Occipital lobe (tissue), 3 donors: ENCODE measurements at places on chromosomes 5 and 9. TPM values are rescaled to one million over a fixed set of nuclear protein-coding genes. Genes with fewer than 3 reads are reported as not detected.

DNA sequence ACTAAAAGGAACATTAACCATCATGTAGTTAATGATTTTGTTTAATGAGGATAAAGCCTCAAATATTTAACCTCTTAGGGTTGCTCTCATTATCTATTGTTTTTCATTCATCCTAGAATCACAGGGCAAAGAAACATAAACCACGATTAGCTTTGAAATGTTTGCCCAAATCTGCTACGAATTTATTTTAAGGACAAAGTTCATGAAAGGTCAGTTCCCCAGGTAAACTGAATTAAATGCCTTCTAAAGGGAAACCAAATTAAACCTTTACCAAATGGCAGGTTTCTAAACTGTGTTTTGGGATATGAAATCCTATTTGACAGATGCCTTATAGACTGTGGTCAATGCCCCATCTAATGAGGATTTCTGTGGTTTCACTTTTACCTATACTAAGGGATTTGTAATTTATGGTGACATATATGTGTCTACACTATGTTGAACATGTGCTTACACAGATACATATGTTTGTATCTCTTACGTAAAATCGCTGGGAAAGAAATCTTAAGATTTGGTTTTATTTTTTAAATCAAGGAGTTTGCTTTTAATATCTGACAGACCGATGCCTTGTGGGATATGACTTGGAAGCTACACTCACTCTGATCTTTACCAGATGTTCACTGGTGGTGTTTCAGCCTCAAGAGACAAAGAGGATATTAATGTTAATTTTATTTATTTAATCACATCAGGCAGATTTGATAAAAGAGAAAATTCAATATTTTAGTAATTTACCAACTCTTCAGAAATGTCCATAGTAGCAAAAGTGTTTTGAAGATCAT lies 188.4 kb downstream of the GLIS3 start:
- no peak for DNase-seq

The AFF4 gene
- total RNA-seq: 76.6 TPM

The LHX6 gene
- 20.0 TPM for total RNA-seq

The FNBP1 gene
- total RNA-seq: 59.9 TPM

DNA sequence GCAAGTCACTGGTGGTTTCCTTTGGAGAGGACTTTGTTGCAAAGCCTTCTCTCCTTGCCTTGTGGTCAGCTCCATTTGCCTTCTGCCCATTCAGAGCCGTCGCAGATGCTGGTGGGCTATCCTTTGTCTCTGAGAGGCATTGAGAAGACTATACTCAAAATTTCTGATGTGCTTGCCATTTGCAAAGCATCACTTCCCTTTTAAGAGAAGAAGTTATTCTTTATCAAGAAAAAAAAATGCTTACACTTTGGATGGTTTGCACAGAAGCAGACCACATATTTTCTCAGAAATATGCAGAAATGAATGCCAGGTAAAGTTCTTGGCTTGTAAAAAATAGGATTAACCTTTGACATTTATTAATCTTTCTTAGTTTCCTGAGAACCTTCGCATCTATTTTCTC lies 195.8 kb upstream of the KLF4 start:
- no peak for DNase-seq

- DNase-seq: no peak
Observed at GRCh38 chr9:4225291-4226028, 74.4 kb downstream of the GLIS3 start.

DNA sequence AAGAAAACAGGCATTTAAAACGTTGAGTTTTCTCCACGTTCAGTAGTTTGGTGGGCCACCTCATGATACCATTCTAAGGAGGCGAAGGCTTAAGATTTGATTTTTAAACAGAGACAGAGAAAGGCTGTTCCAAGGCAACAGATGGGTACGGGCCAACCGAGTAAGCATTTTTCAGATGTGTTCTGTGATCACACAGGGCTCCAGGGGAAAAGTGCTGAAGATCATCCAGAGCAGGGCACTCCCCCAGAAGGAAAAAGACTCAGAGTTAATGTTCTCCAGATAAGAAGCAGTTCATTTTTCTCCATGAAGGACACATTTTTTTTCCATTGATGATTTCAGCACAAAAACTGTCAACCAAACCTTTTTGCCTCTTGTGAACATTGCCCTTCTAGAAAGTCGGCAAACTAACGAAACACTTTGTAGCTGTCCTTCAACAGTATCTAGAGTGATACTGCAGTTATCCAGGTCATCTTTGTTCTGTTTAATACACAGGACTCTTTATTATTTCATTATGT lies 138.7 kb downstream of the ALDH1A1 start:
- no peak for DNase-seq

The EIF4E1B gene
- total RNA-seq: not detected

DNA sequence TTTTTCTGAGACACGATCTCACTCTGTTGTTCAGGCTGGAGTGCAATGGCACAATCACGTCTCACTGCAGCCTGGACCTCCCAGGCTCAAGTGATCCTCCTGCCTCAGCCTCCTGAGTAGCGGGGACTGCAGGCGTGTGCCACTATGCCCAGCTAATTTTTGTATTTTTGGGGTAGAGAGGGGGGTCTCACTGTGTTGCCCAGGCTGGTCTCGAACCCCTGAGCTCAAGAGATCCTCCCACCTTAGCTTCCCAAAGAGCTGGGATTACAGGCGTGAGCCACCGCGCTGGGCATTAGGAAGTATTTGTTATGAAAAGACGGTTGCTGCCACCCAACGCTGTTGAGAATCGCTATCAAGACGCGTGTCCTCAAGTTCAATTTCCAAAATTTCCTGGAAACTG lies 180.9 kb upstream of the TBCA start:
- DNase-seq: no peak

GRCh38 chr9:2086971-2087370 lies 71.8 kb downstream of the SMARCA2 start:
- DNase-seq: no peak

DNA sequence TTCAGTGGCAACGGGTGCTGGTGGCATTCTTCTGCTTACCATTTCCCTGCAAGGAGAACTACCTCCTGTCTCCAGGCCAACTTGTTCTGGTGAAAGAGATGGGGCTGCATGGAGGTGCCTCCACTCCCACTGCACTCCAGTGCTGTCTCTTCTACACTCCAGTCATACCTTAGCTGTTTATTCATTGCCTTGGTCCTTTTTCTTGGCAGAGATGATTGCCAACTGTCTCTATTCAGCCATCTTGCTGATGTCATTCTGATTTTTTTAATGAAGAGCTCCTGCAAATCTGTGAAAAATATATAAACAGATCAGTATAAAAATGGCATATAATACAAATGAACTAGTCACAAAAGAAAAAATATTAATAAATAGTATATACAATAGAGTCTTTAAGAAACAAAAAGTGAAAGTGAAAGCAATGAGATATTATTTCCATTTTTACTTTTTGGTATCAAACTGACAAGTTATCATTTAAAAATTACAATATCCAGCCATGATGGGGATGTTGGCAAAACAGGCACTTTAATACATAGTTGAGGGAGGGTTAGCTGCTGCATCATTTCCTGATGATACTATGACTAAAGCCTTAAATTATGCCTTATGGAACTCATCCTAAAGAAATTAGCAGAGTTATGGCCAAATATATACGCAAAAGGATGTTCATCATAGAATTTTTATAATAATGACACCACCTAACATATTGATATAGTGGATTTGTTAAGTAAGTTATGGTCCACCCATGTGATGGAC lies 109.4 kb downstream of the CARTPT start:
- no peak for DNase-seq

DNA sequence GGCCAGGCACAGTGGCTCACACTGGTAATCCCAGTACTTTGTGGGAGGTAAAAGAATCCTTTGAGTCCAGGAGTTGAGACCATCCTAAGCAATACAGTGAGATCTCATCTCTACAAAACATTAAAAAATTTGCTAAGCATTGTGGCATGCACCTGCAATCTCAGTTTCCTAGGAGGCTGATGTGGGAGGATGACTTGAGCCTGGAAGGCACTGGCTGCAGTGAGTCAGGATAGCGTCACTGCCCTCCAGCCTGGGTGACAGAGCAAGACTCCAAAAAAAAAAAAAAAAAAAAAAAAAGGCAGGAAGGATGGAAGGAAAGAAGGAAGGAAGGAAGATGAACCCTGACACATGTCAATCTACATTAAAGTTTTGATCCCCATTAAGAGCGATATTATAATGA lies 1452.2 kb upstream of the ACO1 start:
- DNase-seq: no peak

The SLC45A2 gene
- 0.16 TPM for total RNA-seq

DNA sequence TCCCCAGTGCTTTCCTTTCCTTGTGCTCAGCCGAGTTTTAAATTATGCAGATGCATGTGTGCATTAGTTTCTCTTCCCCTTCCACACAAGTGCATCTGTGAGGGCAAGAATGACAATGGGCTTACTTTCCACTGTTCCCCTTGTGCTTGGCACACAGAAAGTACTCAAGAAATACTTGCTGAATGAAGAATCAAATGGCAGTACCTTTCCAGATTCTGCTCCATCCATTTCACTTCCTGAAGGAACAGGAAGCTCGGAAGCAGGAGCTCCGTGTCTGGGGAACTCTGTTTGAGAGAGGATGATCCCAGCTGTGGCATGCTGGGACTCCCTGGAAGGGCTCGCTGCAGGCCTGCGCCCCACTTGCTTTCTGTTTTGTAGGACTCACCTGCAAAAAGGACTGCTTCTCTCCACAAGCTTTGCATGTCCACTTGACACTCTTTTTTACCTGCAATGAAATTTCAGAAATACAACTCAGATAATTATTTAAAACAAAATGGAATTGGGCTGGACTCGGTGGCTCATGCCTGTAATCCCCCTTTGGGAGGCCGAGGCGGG lies 5.5 kb downstream of the MRNIP start:
- DNase-seq: no peak

The CERCAM gene
- 10.1 TPM for total RNA-seq

DNA sequence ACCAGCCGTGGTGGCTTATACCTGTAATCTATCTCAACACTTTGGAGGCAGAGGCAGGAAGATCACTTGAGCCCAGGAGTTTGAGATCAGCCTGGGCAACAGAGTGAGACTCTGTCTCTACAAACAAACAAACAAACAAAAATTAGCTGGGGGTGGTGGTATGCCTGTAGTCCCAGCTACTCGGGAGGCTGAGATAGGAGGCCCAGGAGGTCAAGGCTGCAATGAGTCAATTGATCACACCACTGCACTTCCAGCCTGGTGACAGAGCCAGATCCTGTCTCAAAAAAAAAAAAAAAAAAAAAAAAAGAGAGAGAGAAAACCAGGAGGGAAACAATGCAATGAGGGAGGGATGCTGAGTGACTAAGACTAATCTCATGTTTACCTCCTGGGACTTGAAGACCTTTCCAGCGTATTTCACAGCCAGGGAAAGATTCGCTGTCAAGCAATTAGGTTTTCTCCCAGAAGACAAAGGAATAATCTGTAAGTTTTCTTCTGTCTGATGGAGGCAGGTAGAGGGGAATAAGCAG lies 51.1 kb upstream of the MIER3 start:
- DNase-seq: no peak

GRCh38 chr9:98081477-98082219 lies 25.1 kb downstream of the NANS start:
- no peak for DNase-seq

The NR2F1-AS1 gene
- total RNA-seq: 109 TPM

- DNase-seq: peak; percentile 37
Observed at GRCh38 chr5:168219515-168220410, 71.7 kb upstream of the WWC1 start.

- DNase-seq: no peak
Observed at GRCh38 chr5:159465604-159466003, 135.3 kb upstream of the IL12B start.

- DNase-seq: no peak
Observed at GRCh38 chr9:87657190-87657589, 68.7 kb upstream of the CTSL start.

GRCh38 chr5:36215910-36216309 lies 25.8 kb downstream of the NADK2 start:
- DNase-seq: no peak

The CD14 gene
- total RNA-seq: 15.4 TPM

The PHF19 gene
- total RNA-seq: 4.1 TPM

The ITGA2 gene
- total RNA-seq: 5.5 TPM

DNA sequence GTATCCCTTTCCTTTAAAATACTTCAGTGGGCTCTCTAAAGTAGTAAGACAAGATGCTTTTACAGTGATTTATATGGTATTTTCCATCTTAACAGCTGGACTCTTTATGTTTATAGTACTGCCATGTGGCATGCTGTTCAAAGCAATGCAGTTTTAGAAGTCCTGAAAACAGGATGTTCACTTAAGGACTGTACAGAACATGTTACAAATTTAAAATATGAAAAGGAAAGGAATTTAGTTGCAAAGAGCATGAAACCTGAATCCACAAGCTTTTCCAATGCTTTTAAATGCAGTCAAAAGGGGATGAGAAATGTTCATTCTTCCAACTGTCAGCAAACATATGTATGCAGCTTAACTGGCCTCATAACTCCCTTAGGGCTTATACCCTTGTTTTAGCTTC lies 580.2 kb downstream of the EFNA5 start:
- no peak for DNase-seq

DNA sequence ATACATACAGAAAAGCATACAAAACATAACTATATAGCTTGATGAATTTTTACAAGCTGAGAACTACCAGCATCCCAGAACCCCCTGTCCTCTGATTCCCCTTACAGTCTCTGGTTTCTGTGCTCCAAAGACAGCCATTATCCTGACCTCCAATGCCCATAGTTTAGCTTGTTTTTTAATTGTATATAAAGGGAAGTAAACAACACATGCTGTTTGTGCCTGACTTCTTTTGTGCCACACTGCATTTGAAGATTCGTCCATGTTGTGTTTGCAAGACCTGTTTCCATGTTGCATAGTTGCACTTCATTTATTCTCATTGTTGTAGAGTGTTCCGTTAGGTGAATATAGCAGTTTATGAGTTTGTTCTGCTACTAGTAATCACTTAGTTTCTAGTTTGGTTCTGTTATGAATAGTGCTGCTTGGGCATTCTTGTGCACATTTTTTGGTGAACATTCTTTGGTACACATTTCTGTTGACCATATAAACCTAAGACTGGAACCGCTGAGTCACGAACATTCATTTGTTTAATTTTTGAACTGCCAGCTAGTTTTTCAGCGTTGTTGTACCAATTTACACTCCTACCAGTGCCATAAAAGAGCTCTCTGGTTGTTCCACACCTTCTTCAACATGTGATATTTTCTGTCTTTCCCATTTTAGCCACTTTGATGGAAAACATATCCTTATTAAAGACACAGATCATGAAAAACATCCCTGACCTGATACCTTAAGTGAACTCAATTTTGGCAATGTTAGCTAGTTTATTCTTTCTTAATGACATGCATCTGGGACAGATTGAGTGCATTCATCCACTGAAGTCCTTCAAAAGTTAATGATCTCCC lies 78.1 kb upstream of the ANXA1 start:
- DNase-seq: no peak

The PCDHA1 gene
- total RNA-seq: 6.6 TPM

The SPINK7 gene
- not detected for total RNA-seq

GRCh38 chr5:8094304-8094703 lies 225.4 kb downstream of the MTRR start:
- DNase-seq: no peak

The DIPK1B gene
- 25.1 TPM for total RNA-seq

- no peak for DNase-seq
Observed at GRCh38 chr5:109563189-109563588, 126.5 kb upstream of the MAN2A1 start.

The HRH2 gene
- total RNA-seq: 6.9 TPM

The LVRN gene
- total RNA-seq: 2.8 TPM

GRCh38 chr5:55232985-55233928 lies at the start of gene CCNO:
Gene CCNO, minus strand, starts transcription at chr5:55233608. Its CDS starts 85 bp downstream, at chr5:55233523.
- peak; percentile 68 for DNase-seq
